ENCODE measurements at places on chromosomes 13 and 19.

- DNase-seq, result no peak
Observed at GRCh38 chr19:56092685-56093631, 28.1 kb downstream of the ZNF787 start.

DNA sequence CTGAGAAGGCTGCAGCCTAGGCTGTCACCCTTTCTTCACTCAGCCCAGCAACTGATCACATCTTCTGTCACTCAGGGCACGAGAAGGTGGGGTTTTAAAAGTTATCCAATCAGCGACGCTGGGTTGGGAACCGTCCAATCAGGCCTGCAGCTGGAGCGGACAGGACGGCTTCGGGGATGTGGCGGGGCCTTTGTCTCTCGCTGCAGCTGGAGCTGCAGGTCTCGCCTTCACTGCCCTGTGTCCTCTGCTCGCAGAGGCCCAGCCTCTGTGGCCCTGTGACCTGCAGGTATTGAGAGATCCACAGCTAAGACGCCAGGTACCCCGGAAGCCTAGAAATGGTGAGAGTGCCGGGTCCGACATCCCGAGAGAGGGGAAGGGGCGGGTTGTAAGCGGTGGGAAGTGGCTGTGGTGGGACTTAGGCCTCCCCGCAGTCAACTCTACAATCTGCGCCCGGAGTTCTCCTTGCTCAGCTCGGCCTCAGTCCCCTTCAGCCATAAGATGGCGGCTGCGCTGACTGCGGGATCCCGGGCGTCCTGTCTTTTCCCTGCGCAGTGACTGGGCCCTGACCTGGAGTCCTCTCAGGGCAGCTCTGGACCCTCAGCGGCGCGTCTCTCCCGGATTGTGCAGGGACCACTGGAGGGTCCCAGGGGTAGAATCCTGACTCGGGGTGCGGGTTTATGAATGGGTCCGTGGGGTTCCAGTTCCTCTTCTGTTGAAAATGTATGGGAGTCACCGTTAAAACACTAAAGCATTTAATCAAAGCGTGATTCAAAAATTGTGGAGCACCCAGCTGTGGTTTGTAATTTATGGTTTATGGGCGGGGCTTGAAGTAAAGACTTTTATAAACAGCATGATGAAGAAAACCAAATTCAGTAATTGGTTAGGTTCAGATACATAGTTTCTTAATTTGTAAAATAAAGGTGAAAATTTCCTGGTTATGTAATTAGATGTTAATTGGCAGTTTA is at the start of gene ZNF714:
ZNF714 (plus strand) TSS at position 193 of the 965 bp plus-strand sequence. CDS start 16,066 bp downstream, outside the sequence.
- DNase-seq, result peak; percentile 62

- no peak for DNase-seq
Observed at GRCh38 chr13:113448885-113449692, 4.2 kb downstream of the ADPRHL1 start.

DNA sequence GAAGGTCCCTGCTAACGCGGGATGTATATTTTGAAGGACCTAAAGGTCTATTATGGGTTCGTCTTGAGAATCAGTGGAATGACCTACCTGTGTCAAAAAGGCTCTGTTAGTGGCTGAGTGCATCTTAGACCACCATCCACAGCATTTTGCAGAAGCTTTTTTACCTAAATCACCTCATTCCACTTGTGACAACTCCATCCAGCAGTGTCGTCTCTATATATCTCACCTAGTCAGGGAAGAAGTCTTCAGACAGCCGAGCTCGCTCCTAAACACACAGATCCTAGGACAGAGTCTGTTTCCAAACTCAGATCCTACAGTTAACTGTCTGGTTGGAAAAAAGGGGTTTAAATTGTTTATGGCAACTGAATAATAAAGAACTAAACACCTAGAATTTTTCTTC is 33.7 kb downstream of the COL4A1 start:
- DNase-seq, result no peak
